ENCODE measurements at places on chromosomes 2 and 18. TPM values are rescaled to one million over a fixed set of nuclear protein-coding genes. Genes with fewer than 3 reads are reported as not detected.

The MOGAT1 gene
- polyA plus RNA-seq: not detected

DNA sequence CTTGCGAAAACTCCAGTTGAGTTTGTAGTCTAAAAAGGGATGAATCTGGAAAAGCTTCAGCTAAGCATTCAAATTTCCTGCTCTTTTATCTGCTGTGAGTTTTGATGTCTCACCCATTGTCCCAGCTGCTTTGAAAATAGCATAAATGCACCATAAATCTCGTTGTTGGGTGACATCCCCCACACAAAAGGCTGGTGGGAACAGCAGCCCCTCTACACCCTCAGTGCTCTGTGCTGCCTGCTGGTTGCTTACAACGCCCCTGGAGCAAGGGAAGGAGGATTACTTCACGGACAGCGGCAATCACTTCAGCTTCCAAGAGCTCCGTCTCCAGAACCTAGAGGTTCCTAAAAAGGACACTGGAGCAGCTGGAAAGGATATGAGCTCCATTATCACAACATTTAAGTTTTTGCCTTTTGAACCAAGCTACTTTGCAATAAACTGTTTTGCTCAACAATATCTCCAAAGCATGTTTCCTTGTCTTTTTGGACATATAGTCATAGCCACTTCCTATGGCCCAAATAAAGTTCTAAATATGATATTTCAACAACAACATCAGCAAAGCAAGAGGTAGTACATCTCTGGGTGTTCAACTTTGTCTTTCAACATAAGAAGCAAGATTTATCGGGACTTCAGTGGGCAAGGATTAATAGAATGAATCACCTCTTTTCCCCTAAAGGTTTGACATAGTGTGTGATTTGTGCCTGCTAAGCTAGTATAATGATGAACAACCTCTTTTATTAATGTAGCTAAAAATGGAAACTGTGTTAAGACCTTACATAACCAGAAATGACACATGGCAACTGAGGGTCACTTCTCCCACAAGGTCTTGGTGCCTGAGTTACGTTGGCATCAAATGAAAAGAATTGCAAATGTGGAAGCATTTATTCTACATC is 413.5 kb downstream of the TXNL1 start:
- DNase-seq: no peak

The DNER gene
- 21.9 TPM for polyA plus RNA-seq

The NXPH2 gene
- polyA plus RNA-seq: 2.2 TPM

The NT5C1B gene
- polyA plus RNA-seq: not detected

DNA sequence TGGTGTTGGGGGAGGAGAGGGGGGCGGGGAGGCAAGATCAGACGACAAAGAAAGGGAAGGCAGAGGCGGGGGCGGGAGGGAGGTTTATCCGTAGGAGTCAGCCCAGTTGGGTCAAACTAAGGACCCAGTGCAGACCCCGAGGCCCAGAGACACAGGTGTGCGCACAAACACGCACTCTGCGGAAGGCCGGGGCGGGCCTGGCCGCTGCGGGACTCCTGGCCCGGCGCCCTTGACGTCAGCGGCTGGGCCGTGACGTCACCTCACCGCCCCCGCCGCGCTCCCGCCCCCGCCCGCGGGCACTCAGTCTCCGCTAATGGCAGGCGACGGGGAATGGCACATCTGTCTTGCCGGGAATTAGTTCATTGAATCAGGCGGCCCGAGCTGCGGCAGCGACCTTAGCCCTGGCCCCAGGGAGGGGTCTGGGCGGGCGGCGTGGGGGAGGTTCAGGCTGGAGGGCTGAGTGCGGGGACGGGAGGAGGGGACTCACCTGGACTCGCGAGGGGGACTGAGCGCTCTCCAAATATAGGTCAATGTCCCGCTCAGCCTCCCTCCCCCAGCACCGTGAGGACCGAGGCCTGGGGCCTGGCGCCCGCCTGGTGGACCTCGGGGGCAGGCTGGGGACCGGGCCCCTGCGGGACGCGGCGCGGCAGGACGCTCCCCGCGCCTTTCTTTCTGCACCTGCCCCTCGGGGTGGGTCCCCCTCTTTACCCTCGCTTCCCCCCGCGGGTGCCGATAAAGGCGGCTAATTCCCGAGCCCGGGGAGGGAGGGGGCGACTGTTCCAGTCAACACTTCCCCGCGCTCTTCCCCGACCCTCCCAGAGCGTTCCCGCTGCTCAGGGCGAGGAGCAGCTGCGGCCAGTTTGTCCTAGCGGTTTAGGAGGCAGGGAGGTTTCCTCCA is 15.5 kb upstream of the ECEL1 start:
- DNase-seq: peak; percentile 70

The NYAP2 gene
- polyA plus RNA-seq: not detected

The ACMSD gene
- 152 TPM for polyA plus RNA-seq

- no peak for DNase-seq
Observed at GRCh38 chr2:46991985-46992384, 76.4 kb upstream of the MCFD2 start.

The REV1 gene
- 16.9 TPM for polyA plus RNA-seq

The OSBPL1A gene
- polyA plus RNA-seq: 27.0 TPM

DNA sequence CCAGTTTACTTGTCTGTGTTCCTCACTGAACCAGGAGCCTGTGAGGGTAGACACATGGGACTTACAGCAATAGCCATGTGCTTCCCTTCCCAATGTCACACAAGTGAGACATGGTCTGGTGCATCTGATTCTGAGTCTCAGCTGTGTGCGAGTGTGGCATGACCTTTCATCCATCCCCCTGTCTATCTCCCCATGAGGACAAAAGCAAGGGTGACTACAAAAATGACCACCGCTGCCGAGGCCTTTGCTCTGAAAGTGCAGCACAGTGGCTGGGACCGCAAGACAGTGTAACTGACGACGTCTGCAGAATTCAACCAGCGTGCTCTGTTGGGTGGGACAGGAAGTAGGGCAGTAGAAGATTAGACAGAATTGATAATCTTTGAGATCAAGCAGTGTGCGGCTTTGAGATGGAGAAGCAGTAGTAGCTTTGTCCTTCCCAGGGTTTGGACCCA is 50.5 kb downstream of the RAB31 start:
- DNase-seq: no peak

The KLHL14 gene
- polyA plus RNA-seq: 3.7 TPM

DNA sequence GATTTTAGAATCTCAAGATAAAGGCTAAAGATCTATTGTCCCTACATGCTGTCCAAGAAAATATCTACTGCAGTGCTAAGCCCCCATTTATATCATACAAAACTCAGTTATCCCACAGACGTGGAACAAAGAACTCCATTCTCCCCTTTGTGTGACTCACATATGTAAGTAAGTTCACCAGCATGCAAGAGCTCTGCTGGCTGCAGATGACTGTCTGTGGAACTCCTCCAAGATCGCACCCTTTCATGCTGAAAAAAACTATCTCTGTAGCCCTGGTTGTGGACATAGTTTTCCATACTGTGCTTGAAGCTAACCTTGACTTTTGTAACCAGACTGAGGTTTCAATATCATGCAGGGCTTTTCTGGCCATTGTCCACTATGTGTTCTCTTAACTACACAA is 207.1 kb downstream of the ZNF521 start:
- no peak for DNase-seq

- no peak for DNase-seq
Observed at GRCh38 chr2:112772322-112772721, 7.9 kb upstream of the CKAP2L start.

The MAT2A gene
- 155 TPM for polyA plus RNA-seq

DNA sequence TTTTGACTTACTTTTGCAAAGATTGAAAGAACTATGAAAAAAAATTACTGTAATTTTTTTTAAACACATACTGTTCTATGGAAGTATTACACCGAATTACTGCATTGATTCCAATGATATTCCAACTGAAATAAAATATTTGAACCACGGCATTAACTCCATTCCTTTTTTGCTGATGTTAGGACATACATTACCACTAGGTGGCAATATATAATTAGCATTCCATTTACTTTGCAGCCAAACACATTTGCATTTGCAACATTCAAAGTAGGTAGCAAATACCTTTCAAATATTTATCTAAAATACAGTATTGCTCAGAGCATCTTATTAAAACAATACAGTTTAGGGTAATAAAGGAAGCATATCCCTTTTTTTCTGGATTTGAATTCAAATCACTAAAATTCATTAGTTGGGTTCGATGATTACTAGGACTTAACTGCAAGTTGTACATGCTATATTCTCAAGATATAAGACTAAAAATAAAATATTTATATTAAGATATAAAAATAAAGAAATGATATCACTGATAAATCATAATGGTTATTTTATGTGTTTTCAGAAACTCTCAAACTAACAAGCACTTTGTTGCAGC is 31.3 kb downstream of the LANCL1 start:
- DNase-seq: no peak

The PLB1 gene
- polyA plus RNA-seq: 0.95 TPM

The MAP2 gene
- polyA plus RNA-seq: 3.6 TPM

DNA sequence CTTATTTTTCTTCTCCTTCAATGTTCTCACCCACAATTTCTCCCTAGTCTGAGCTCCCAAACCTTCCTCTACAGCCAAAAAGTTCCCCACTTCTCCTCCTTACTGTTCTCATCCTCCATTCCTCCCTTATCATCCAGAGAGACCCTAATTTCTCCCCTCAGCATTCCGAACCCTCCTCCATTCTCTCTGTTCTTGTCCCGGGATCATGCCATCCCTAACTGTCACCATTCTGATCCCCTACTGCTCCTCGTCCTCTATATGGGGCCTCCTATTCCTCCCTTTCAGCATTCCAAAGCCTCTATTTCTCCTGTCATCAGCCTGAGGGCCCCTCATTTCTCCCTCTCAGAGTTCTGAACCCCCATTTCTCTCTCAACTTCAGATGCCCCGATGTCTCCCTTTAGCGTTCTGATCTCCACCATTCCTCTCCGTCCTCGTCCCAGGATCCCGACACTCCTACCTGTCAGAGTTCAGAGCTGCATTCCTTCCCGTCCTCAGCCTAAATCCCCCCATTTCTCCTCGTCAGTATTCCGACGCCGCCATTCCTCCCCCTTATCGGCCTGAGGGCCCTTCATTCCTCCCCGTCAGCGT is 522 bp downstream of the MBD1 start:
- no peak for DNase-seq

DNA sequence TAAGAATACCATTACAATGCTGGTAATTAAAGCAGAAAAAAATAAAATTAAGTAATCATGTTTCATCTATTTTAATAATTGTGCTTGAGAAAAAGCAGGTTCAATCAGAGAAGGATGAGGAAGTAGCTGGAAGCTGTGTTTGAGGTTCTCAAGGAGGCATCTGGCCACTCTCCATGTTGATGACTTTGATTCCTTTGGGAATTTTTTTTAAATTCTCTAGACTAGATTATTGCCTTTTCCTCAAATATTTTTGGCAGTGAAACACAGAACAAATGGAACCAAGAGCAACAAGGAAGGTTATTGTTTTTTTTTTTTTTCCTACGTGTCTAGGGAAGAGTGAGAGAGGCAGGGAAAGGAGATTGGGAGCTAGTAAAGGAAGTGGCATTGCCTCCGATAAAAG is 99.9 kb upstream of the NRP2 start:
- no peak for DNase-seq

The EML6 gene
- 1.7 TPM for polyA plus RNA-seq

GRCh38 chr2:219459460-219460311 is 25.0 kb downstream of the SPEG start:
- DNase-seq: peak; percentile 69

DNA sequence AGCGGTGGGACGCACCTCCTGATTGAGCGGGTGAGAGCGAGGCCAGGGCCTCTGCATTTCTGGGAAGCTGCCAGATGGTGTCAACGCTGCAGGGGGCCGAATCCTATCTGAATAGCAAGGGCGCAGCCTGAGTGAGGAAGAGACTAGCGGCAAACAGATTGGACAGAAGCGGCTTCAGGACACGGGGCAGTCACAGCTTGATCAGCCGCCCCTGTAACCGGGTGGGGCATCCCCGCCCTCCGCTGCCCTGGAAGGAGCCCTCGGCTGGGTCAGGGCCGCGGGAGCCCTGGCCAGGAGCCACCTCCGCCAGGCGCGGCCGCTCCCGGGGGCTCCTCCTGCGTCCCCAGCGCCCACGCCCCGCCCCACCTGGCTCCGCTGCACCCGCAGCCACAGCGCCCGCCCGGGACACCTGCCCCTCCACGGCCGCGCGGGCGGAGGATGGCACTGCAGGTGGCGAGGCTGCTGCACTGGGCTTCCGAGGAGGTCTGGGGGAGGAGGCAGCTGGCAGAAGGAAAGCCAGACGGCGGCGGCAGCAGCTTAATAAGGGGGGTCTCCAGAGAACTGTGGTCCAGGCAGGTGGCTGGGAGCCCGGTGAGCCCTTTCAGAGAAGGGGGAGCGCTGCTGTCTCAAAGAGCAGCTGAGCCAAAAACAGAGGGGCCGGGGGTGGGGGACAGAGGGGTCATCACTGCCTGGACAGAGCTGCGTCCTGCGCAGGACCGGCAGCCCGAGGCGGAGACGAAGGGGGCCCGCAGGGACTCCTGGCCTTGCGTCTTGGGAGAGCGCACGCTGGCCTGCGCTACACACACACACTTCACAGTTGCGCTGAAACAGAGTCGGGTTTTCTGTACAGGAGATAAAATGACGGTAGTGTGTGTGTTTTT is 18.8 kb upstream of the SOX11 start:
- peak; percentile 69 for DNase-seq

- no peak for DNase-seq
Observed at GRCh38 chr2:221203856-221204255, 368.2 kb downstream of the EPHA4 start.

- DNase-seq: no peak
Observed at GRCh38 chr2:224904381-224904780, 137.9 kb downstream of the DOCK10 start.

DNA sequence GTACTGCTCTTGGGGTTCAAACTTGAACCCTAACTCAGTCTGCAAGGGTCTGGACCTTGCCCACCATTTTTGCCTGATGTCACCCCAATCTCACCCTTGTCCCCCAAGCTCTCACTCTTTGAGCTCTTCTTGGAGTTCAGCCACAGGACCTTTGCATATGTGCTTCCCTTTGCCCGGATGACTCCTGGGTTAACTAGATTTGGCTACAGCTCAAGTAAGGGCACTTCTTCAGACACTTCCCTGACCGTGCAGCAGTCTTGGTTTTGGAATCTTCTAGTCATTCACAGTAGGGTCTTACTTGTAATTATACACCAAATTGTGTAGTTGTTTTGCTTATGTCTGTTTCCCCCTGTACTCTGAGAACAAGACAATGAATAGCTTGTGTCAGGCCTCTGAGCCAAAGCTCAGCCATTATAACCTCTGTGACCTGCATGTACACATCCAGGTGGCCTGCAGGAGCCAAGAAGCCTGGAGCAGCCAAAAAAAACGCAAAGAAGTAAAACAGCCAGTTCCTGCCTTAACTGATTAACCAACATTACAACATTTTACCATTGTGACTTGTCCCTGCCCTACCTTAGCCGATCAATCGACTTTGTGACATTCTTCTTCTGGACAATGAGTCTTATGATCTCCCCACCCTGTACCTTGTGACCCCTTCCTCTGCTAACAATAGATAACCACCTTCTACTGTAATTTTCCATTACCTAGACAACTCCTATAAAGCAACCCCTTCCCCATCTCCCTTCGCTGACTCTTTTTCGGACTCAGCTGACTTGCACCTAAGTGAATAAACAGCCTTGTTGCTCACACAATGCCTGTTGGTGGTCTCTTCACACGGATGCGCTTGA is 1.0 kb upstream of the MOGAT1 start:
- DNase-seq: no peak

The ZNF512 gene
- 15.1 TPM for polyA plus RNA-seq
